ENCODE measurements at places on chromosomes 2 and 18. TPM values are rescaled to one million over a fixed set of nuclear protein-coding genes. Genes with fewer than 3 reads are reported as not detected.
A peak's percentile ranks its signal among the peaks of the same experiment; 100 is the strongest.

GRCh38 chr18:44393406-44393805 lies 287.3 kb upstream of the SETBP1 start:
- DNase-seq = peak; percentile 26

DNA sequence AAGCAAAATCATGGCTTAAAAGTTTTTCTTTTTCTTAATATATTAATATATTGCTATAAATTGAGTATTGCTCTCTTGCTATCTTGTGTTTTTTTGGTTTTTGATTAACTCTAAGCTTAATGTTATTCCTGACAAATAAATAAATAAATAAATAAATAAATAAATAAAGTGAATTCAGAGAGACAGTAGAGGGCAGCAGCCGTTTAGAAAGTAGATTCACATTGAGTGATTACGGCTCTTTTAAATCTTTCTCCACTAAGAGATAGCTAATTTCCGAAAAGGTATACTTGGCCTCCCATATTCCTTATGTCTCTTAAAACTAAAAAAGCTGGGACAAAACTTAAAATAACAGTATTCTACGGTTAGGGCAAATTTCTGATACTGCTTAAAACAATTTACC lies 34.3 kb downstream of the MSH2 start:
- peak; percentile 5 for DNase-seq

TSPYL6 gene
- polyA plus RNA-seq = not detected

- no peak for DNase-seq
Observed at GRCh38 chr2:194105358-194105757, 1551.7 kb upstream of the SLC39A10 start.

- no peak for DNase-seq
Observed at GRCh38 chr2:238097201-238097987, 2.7 kb upstream of the ESPNL start.

GRCh38 chr2:220090050-220090449 lies 462.6 kb downstream of the SLC4A3 start:
- DNase-seq = no peak

- DNase-seq = no peak
Observed at GRCh38 chr2:9217838-9218770, 11.5 kb downstream of the ASAP2 start.

DNA sequence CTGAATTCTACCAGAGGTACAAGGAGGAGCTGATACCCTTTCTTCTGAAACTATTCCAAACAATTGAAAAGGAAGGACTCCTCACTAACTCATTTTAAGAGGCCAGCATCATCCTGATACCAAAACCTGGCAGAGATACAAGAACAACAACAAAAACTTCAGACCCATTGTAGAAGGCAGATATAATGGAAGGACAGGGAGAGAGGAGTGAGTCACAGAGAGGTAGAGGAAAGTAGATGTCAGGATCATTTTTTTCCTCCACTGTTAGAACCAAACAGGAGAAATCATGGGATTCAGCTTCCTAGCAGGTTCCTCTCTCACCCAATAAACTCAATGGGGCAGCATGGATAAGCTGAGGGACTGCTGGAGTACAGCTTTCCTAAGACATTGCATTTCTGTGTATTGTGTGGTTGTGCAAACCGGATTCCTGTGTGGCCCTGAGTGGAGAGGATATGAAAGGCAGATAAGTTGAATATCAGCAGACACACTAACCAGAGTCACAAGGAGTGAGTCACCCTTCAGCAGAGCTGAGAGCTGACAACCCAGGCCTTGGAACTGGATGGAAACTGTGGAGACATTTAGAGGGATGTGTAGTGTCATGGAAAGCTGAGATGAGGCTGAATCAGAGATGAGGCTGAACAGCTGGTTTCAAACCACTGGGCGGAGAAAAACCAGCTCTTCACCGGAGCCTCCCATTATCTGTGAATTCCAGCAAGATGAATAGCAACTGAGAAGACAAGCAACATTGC lies 60.9 kb upstream of the MMADHC start:
- DNase-seq = no peak

- DNase-seq = no peak
Observed at GRCh38 chr2:238802957-238803356, 44.9 kb upstream of the TWIST2 start.

ALLC gene
- polyA plus RNA-seq = not detected

GRCh38 chr18:9787036-9787435 lies 78.9 kb downstream of the RAB31 start:
- no peak for DNase-seq

DNA sequence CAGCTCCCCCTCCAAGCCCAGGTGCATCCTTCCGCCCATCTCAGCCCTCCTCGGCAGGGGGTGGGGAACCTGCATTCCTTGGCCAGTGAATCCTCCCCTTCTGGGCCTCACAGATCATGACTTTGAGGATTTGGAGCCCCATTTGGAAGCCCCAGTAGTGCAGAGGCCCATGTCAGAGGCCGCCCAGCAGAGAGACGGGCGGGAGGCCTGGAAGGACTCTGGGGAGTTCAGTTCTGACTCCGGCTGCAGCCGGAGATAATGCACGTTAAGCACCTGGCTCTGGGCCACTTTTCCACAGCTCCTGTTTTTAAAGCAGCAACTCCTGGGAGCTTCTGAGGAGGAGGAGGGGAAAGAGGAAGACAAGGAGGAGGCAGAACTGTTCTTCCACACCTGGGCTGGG lies 14.9 kb downstream of the ATOH8 start:
- DNase-seq = no peak

SLC4A1AP gene
- 34.7 TPM for polyA plus RNA-seq

ANKZF1 gene
- polyA plus RNA-seq = 50.9 TPM

TCF23 gene
- polyA plus RNA-seq = 0.59 TPM

COL4A4 gene
- polyA plus RNA-seq = 69.7 TPM

DNA sequence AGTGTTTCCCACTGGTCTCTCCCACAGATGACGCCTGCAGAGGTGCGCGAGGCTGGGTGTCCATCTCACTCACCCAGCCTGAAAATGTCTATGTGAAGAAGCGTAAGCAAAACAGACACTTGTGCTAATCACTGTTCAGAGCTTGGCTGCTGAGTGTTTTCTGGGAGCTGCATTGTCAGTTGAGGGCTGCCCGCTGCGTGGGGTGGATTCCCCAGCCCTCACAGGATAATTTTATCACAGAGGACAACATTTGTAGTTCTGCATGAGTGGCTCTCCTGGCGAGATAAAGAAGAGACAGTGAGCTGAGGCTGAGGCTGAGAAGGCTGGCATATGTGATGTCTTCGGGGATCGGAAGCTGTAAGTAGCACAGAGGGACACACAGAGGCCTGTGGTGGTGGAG lies 16.2 kb upstream of the CAPN13 start:
- no peak for DNase-seq

CAPN13 gene
- 1.9 TPM for polyA plus RNA-seq

DNA sequence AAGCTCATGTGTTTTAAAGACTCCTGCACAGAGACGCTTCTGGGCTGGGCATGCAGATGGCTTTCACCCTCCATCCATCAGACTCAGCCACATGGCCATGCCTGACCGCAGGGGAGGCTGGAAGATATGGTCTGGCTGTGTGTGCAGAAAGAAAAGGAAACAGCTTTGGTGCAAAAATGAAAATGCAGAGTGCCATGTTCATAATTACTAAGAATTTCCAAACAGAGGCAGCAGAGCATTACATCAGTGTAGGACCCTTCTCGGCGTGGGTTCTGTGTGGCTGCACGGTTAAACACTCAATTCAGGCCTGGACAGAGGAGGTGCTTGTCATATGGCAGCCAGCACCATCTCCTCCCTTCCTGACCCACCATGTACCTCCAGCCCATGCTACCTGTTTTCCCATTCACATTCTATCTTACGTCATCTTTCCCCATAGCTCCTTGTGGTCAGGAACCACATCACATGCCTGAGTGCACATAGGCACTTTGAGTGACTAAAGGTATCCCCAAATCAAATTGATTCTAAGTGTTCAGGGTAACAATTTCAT lies 200.3 kb upstream of the ID2 start:
- DNase-seq = no peak

GRCh38 chr2:226790431-226790830 lies 9.2 kb downstream of the IRS1 start:
- DNase-seq = no peak

DNA sequence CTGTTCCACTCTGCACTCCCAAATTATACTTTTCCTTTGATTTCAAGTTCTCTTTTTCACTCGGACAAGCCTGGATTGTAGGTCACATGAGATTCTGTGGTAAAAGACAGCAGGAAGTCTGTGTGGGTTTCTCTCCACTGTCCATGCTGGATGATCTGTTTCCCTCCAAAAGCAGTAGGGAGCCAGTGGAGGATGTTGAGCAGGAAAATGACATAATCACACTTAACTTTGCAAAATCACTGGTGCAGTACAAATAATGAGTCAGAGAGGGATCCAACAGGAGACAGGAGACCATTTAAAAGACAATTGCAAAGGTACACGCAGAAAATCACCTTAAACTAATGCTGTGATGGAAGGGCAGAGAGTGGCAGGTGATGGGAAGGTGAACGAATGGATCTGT lies 301.3 kb downstream of the ZNF407 start:
- no peak for DNase-seq

DNA sequence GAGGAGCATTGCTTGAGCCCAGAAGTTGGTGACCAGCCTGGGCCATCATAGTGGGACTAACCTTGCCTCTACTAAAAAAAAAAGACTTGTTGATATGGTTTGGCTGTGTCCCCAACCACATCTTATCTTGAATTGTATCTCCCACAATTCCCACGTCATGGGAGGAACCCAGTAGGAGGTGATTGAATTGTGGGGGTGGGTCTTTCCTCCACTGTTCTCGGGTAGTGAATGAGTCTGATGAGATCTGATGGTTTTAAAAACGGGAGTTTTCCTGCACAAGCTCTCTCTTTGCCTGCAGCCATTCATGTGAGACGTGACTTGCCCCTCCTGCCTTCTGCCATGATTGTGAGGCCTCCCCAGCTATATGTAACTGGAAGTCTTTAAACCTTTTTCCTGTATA lies 47.0 kb downstream of the PROC start:
- DNase-seq = no peak

DNA sequence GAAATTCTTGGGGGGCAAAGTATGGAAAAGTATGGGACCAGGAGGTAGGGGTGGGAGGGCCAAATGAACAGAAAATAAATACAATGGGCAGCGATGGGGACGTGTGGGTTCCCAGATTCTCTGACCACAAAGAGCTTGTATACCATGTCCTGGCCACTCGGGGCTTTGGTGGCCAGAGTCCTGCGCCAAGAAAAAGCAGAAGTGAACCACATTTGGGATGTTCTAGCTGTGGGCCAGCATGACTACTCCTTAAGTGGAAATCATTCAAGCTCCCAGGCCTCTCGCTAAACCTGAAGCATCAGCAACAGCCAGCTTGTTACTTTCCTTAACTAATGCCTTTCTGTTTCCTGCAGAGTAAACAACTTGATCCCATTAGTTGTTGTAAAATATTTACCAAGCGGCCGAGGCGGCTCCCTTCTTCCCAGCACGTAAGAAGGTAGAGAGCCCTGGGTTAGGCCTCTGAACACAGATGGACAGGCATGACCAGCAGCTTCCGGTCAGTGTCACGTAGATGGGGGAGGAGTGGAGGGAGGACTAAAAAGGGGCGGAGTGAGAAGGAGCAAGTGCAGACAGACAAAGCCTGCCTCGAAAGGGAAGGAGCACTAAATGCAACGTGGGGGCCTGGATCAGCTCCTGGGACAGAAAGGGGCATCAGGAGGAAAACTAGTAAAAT lies 88.2 kb downstream of the GALNT14 start:
- DNase-seq = peak; percentile 59

GBX2 gene
- polyA plus RNA-seq = 0.29 TPM

LINC00305 gene
- 5.2 TPM for polyA plus RNA-seq

Data from right renal pelvis (tissue), 4 donors.